ENCODE measurements at places on chromosomes 12 and 14.

- H3K4me3 ChIP-seq = no peak overlapping the region
- no peak overlapping the region for H3K27ac ChIP-seq
- peaks cover 43% of the 10 kb centered on the region for H3K36me3 ChIP-seq
- H3K27me3 ChIP-seq = no peaks in the 10 kb centered on the region
These were observed 3.3 kb downstream of the CINP start for GRCh38 chr14:102359341-102359740.

GRCh38 chr12:44078273-44078672 is 242.4 kb downstream of the TMEM117 start:
- no peaks in the 10 kb centered on the region for H3K27me3 ChIP-seq
- H3K4me1 ChIP-seq = no peaks in the 10 kb centered on the region
- no peak for ATAC-seq
- peaks cover 5% of the 10 kb centered on the region for H3K36me3 ChIP-seq
- H3K4me3 ChIP-seq = no peak overlapping the region

GRCh38 chr14:100093319-100093718 is 28.1 kb downstream of the EVL start:
- peaks cover 37% of the 10 kb centered on the region for H3K4me1 ChIP-seq
- H3K27ac ChIP-seq = no peak overlapping the region
- ATAC-seq = no peak
- no peak overlapping the region for H3K4me3 ChIP-seq
- H3K36me3 ChIP-seq = peaks cover 61% of the 10 kb centered on the region

DNA sequence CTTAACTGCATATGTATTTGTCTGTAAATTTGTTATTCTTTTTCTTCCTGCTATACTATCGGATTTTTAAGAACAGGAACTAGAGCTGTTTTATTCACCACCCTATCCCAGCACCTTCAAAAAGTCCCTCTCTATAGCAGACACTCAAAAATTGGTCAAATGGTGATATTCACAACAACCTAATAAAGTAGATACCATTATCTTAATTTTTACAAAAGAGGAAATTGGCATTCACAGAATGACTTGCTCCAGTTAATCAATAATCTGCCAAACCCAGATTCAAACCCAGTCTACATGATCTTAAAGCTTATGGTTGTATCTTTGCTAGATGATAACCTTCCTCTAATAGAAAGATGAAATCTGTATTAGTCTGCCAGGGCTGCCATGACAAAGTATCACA is 426.6 kb downstream of the EGLN3 start:
- H3K36me3 ChIP-seq = no peaks in the 10 kb centered on the region
- no peak for ATAC-seq
- no peaks in the 10 kb centered on the region for H3K4me1 ChIP-seq
- H3K27ac ChIP-seq = no peak overlapping the region
- no peak overlapping the region for H3K4me3 ChIP-seq
